ENCODE measurements at places on chromosomes 13 and 19. TPM values are rescaled to one million over a fixed set of nuclear protein-coding genes. Genes with fewer than 3 reads are reported as not detected.
A peak's percentile ranks its signal among the peaks of the same experiment; 100 is the strongest.

GRCh38 chr19:49256691-49257090 is 68.3 kb downstream of the SLC6A16 start:
- DNase-seq = no peak

- no peak for DNase-seq
Observed at GRCh38 chr13:66657165-66657881, 572.8 kb downstream of the PCDH9 start.

DNA sequence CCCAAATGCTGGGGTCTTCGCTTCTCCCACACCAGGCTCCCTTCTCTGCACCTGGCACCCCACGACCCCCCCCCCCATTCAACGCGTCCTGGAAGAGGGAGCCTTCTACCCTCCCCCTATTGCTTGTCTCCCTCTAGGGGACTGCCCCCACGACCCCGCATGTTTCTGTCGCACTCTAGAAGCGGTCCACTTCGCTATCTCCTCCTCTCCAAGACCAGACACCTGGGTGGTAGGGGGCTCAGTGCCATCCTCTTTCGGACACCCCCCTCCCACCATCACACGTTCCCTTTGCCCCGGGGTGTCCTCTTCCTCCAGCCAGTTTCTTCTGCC is 1.5 kb downstream of the TGFB1 start:
- no peak for DNase-seq

DNA sequence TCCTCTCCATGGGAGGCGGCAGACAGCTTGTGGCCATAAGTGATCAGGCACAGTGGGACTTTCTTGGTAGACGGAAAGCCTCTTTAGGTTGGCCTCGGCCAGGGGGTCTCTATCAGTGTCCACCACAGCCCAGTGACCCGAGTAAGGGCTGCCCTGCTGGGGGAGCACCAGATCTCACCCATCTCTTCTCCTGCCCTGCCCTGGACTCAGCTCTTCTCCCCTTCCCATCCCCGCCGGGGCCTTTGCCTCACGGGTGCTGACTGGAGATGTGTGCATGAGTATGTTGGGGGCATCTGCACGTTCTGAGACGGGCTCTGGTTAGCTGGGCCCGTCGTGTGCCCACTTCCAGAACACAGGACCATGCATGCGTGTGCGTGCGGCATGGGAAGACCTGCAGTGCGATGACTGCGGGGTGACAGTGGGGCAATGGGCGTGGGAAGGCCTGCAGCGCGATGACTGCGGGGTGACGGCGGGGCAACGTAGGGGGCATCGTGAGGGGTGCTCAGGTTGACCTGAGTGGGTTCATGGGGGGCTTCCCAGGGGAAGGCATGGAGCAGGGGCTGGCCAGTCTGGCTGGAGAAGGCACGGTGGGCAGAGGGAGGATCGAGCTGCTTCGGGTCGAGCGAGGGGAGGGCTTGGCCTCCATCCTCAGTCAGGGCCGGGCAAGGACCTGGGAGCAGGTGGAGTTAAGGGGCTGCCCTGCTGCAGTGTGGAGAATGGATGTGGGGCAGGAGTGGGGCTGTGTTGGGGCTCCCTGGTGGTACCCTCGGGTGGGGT is 15.9 kb downstream of the EPN1 start:
- DNase-seq = no peak

DNA sequence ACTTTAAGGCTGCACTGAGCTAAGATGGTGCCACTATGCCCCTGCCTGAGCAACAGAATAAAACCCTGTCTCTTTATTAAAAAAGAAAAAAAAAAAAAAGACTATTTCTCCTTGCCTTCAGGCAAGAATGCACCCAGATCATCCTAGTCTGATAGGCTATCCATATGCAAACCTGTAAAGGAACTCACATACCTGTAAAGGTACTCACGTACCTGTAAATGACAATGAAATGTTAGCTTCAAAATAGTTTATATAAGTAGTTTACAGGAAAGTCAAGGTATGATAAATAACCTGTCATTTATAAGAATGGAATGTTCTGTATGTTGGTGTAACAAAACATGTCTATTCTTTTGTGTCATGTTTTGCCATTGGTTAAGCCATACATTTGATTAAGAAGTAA is 86.3 kb downstream of the PIBF1 start:
- DNase-seq = no peak

DNA sequence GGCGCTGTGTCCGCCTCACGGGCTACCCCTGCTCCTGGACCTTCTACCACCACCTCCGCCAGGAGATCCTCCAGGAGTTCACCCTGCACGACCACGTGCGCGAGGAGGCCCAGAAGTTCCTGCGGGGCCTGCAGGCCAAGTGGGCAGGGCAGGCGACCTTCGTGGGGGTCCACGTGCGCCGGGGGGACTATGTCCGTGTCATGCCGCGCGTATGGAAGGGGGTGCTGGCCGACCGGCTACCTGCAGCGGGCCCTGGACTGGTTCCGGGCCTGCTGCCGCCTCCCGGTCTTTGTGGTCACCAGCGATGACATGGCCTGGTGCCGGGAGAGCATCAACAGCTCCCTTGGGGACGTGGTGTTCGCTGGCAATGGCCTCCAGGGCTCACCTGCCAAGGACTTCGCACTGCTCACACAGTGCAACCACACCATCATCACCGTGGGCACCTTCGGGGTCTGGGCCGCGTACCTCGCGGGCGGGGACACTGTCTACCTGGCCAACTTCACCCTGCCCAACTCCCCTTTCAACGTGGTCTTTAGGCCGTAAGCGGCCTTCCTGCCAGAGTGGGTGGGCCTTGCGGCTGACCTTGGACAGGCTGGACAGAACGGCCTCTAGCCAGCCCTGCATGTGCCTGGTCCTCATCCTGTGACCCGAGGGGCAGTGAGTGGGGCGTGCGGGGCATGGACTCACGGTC is 7.8 kb upstream of the NTN5 start:
- DNase-seq = no peak

DNA sequence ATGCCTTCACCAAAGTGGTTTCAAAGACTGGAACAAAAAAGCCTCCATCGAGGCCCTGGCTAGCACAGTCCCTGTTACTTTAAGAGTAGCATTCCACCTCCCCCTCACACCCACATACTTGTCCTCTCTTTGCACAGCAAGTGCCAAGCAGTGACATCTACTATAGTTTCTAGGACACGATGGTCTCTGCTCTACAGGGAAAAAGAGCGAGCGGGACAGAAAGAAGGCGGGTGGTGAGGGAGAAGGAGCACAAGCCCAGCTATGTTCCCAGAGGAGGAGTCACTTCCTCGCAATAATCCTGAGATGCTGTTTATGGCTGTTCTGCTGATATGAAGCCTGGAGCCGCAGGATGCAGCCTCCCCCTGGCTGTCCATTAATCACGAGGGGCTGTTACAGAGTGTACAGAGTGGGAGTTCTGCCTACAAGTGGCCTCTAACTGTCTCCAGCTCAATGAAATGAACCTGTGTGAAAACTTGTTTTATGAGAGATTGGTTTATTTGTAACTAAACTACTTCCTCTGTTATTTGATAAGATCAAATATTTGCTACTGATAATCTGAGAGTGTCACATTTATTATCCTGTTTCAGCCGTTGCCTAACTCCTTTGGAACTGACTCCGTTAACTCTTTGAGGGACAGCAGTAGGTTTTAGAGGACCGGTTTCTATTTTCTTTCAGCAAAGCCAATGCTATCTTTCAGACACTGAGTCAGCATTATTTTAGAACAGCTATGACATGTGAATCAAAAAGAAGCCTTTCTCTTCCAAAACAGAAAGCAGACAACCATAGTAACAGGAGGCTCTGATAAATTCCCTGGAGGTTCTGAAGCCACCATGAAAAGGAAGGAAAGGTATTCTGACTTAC is 208.0 kb downstream of the SPRY2 start:
- DNase-seq = no peak

DNA sequence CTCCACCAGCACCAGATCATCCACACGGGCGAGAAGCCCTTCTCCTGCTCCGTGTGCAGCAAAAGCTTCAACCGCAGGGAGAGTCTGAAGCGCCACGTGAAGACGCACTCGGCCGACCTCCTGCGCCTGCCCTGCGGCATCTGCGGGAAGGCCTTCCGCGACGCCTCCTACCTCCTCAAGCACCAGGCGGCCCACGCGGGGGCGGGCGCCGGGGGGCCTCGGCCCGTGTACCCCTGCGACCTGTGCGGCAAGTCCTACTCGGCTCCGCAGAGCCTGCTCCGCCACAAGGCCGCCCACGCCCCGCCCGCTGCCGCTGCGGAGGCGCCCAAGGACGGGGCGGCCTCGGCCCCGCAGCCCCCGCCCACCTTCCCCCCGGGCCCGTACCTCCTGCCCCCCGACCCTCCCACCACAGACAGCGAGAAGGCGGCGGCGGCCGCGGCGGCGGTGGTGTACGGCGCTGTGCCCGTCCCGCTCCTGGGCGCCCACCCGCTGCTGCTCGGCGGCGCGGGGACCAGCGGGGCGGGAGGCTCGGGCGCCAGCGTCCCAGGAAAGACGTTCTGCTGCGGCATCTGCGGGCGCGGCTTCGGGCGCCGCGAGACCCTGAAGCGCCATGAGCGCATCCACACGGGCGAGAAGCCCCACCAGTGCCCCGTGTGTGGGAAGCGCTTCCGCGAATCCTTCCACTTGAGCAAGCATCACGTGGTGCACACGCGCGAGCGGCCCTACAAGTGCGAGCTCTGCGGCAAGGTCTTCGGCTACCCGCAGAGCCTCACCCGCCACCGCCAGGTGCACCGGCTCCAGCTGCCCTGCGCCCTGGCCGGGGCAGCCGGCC is 9.4 kb downstream of the ZNF784 start:
- no peak for DNase-seq

DNA sequence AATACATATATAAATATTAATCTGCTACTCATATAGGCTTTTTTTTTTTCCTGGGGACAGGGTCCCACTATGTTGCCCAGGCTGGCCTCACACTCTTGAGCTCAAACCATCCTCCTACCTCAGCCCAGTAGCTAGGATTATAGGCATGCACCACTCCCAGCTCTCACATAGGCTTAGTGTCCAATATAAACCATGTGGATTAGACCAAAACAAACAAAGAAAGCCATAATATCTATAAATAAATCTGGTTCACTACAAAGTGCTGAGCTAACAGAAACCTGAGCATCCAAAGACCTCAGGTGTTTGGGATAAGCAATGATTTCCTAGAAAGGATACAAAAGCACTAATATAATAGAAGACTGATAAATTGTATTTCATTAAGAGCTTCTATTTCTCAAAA is 26.0 kb downstream of the TBC1D4 start:
- DNase-seq = no peak

DNA sequence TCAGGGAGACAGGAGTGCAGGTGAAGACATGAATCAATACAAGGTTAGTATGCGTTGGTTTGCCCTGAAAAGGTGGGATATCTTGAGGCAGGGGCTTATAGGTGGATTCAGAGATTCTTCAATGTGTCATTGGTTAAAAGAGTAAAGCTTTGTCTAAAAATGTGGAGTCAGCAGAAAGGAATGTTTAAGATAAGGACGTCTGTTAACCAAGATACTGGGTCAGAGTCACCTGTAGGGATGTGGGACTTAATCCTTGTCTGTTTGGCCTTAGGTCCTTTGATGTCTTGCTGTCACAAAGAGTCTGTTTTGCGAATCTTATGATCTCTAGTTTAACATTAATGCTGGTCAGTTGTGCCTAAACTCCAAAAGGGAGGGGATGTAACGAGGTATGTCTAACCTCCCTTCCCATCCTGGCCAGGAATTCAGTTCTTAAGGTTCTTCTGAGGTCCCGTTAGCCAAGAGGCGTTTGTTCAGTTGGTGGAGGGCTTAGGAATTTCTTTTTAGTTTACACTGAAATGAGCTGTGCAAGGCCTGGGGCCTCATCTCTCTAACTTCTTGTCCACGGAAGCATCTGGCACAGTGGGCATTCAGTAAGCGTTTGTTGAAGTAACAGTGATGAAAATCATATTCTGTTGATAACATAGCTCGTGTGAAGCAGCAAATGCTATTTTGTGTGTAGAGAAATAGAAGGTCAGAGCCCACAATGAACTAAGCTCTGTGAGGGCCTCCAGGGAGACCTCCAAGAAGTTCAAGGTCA is 96.2 kb upstream of the RNF113B start:
- no peak for DNase-seq

GRCh38 chr13:74661851-74662250 is 527.6 kb upstream of the KLF12 start:
- DNase-seq = no peak

DNA sequence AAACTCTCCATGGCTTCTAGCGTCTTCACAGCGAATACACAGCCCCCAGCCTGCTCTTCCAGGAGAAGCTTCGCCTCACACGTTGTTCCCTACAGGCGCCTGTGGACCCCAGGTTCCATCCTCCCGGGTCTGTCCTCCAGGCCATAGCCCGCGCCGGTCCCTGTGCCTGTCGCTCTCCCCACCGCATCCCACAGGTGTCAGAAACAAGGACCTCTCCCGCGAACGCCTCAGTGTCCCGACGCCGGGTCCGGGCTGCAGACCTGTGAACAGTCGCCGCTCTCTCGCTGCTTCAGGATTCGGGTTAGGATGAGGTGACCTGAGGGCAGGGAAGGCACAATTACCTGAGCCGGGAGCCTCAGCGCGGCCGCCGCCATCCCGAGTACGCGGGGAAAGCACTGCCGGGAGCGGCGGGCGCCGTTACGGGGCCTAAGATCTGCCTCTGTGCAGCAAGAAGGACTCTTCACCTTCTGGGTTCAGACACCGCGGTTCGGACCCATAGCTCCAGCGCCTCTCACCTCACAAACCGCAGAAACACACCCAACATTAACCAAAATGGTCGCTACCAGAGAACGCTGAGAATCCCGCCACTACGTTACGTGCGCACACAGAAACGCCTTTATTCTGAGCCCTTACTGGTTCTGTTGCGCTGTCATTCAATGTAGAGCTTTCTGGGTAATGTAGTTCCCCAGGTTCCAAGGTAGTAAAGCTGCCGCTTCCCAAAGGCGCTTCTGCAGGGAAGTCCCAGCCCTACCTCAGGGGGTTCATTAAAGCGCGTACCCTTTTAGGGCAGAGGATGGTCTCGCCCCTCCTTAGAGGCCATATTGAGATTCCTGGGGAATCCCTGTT is at the start of gene ZNF418:
ZNF418 (minus strand) TSS at position 583 of the 846 bp plus-strand sequence. CDS start 1,580 bp downstream, outside the sequence.
- peak; percentile 40 for DNase-seq

DNA sequence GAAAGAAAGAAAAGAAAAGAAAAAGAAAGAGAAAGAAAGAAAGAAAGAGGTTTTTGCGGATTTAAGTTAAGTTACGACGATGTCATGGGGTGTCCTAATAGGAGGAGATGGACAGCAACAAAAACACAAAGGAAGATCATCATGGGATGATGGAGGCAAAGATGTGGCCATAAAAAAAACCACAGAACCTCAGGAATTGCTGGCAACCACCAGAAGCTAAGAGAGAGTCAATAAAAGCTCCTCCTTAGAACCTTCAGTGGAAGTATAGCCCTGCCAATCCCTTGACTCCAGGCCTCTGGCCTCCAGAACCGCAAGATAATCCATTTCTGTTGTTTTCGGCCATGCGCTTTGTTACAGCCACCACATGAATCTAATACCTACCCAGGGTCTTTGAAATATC is 11.5 kb downstream of the PLEKHA4 start:
- no peak for DNase-seq

- DNase-seq = no peak
Observed at GRCh38 chr19:9018163-9018875, 8.1 kb upstream of the MUC16 start.

Gene KCTD12
- 9.3 TPM for total RNA-seq

Gene TNNT1
- total RNA-seq = not detected

Gene KLK15
- not detected for total RNA-seq

Gene LRRC63
- total RNA-seq = 0.49 TPM

Gene ZNF888
- total RNA-seq = 10.7 TPM
